ENCODE measurements at places on chromosomes 2 and 18. TPM values are rescaled to one million over a fixed set of nuclear protein-coding genes. Genes with fewer than 3 reads are reported as not detected.

GRCh38 chr2:55771612-55772011 is 78.0 kb upstream of the PNPT1 start:
- no peaks in the 10 kb centered on the region for H3K36me3 ChIP-seq
- H3K27ac ChIP-seq, result no peak overlapping the region
- H3K4me1 ChIP-seq, result no peaks in the 10 kb centered on the region

CIB4 gene
- total RNA-seq, result not detected

DNA sequence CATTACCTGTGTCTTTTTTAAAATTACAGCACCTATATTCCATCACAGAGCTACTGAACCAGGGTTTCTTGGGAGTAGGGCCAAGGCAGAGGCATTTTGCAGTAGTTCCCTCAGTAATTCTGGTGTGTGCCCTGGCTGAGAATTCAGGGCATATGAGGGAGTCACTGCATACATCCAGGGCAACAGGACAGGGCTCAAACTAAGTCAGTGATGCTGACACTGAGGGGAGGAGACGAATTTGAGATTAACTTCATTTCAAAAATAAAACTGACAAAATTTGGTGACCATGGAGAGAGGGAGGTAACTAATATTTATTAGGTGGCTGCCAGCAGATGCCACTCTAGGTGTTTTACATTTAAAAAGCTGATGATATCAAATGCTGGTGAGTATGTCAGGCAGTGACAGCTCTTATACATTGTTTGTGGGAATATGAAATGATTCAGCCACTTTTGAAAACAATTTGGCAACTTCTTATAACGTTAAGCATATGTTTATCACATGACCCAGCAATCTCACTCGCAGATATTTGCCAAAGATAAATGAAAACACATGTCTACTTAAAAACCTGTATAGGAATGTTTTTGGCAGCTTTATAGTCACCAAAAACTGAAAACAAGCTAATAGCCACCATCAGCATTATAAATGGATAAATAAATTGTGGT is 20.3 kb downstream of the STRADB start:
- H3K36me3 ChIP-seq, result peaks cover 4% of the 10 kb centered on the region
- no peak overlapping the region for H3K27ac ChIP-seq
- DNase-seq, result no peak
- no peak overlapping the region for H3K4me3 ChIP-seq
- no peaks in the 10 kb centered on the region for H3K27me3 ChIP-seq

GRCh38 chr2:105926960-105927678 is 182.4 kb downstream of the NCK2 start:
- no peaks in the 10 kb centered on the region for H3K4me1 ChIP-seq
- no peak overlapping the region for H3K27ac ChIP-seq
- no peaks in the 10 kb centered on the region for H3K27me3 ChIP-seq
- no peaks in the 10 kb centered on the region for H3K36me3 ChIP-seq
- H3K4me3 ChIP-seq, result no peak overlapping the region

DSC2 gene
- 20.4 TPM for total RNA-seq

- no peaks in the 10 kb centered on the region for H3K27me3 ChIP-seq
- H3K4me3 ChIP-seq, result no peak overlapping the region
- H3K4me1 ChIP-seq, result no peaks in the 10 kb centered on the region
Observed at GRCh38 chr2:177068967-177069366, 143.6 kb upstream of the HNRNPA3 start.

CD8B2 gene
- total RNA-seq, result not detected

SUMO1 gene
- 246 TPM for total RNA-seq

DNA sequence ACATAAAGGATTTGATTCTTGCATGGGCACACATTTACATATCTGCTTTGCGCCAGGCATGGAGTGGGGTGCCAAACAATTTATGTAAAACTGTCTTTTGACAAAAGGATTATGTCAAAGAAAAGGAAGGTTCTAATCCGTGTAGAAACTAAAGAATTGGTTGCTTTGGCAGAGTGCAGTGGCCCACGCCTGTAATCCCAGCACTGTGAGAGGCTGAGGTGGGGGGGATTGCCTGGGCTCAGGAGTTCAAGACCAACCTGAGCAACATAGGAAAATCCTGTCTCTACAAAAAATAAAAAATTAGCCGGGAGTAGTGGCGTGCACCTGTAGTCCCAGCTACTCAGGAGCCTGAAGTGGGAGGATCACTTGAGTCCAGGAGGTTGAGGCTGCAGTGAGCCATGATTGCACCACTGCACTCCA is 1.1 kb upstream of the MTERF4 start:
- H3K27me3 ChIP-seq, result no peaks in the 10 kb centered on the region
- H3K4me3 ChIP-seq, result peak overlapping the region; percentile 94
- no peak for DNase-seq
- peaks cover 4% of the 10 kb centered on the region for H3K4me1 ChIP-seq

- H3K4me1 ChIP-seq, result peaks cover 8% of the 10 kb centered on the region
- H3K4me3 ChIP-seq, result no peak overlapping the region
- no peak for DNase-seq
Observed at GRCh38 chr2:200211643-200212042, 94.8 kb upstream of the SPATS2L start.

SULT1C2 gene
- total RNA-seq, result 0.69 TPM

GRCh38 chr2:227942021-227942420 is 70.6 kb downstream of the DAW1 start:
- H3K4me1 ChIP-seq, result 0 out of 2 replicates have a peak, but pooled peaks cover 8% of the 10 kb centered on the region
- no peaks in the 10 kb centered on the region for H3K36me3 ChIP-seq
- no peaks in the 10 kb centered on the region for H3K27me3 ChIP-seq
- no peak overlapping the region for H3K4me3 ChIP-seq
- H3K27ac ChIP-seq, result no peak overlapping the region

FOXD4L1 gene
- total RNA-seq, result not detected

GRCh38 chr18:24446453-24446852 is 14.0 kb upstream of the HRH4 start:
- no peak for DNase-seq
- peaks cover 57% of the 10 kb centered on the region for H3K36me3 ChIP-seq
- H3K27me3 ChIP-seq, result no peaks in the 10 kb centered on the region
- H3K4me3 ChIP-seq, result no peak overlapping the region
- no peaks in the 10 kb centered on the region for H3K4me1 ChIP-seq

NIF3L1 gene
- total RNA-seq, result 63.9 TPM

DNA sequence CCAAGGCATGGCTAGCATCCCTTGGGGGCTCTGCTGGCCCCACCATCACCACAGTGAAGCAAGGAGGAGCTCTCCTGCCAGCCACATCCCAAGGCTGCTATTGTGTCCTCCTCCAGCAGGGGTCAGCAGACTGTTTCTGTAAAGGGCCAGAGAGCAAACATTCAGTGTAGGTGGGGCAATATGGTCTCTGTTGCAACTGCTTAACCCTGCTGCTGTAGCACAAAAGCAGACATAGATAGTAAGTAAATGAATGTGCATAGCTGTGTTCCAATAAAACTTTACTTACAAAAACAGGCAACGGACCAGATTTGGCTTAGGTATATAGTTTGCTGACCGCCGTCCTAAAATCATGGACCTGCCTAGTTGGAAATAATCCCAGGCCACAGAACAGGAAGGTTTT is 36.4 kb upstream of the ZBTB7C start:
- H3K36me3 ChIP-seq, result no peaks in the 10 kb centered on the region
- no peaks in the 10 kb centered on the region for H3K27me3 ChIP-seq
- no peak overlapping the region for H3K4me3 ChIP-seq
- H3K4me1 ChIP-seq, result no peaks in the 10 kb centered on the region

GRCh38 chr18:57940166-57940660 is 103.8 kb upstream of the NEDD4L start:
- H3K4me1 ChIP-seq, result peaks cover 8% of the 10 kb centered on the region
- H3K4me3 ChIP-seq, result no peak overlapping the region
- H3K27me3 ChIP-seq, result no peaks in the 10 kb centered on the region
- H3K27ac ChIP-seq, result no peak overlapping the region
- H3K36me3 ChIP-seq, result no peaks in the 10 kb centered on the region

- no peak overlapping the region for H3K27ac ChIP-seq
- no peaks in the 10 kb centered on the region for H3K36me3 ChIP-seq
- H3K4me1 ChIP-seq, result no peaks in the 10 kb centered on the region
- no peaks in the 10 kb centered on the region for H3K27me3 ChIP-seq
- H3K4me3 ChIP-seq, result no peak overlapping the region
Observed at GRCh38 chr2:230643576-230644291, 68.9 kb upstream of the CAB39 start.
